ENCODE measurements at places on chromosomes 16 and 17.
A peak's percentile ranks its signal among the peaks of the same experiment; 100 is the strongest.

GRCh38 chr16:84885342-84885910 is 65.6 kb downstream of the CRISPLD2 start:
- peaks cover 15% of the 10 kb centered on the region for H3K27me3 ChIP-seq
- DNase-seq = no peak
- H3K27ac ChIP-seq = no peak overlapping the region
- no peak overlapping the region for H3K4me3 ChIP-seq

GRCh38 chr17:77611791-77612502 is 346.6 kb upstream of the TNRC6C start:
- H3K27ac ChIP-seq = no peak overlapping the region
- DNase-seq = no peak
- no peaks in the 10 kb centered on the region for H3K36me3 ChIP-seq
- H3K4me1 ChIP-seq = peaks cover 34% of the 10 kb centered on the region
- no peak overlapping the region for H3K4me3 ChIP-seq

DNA sequence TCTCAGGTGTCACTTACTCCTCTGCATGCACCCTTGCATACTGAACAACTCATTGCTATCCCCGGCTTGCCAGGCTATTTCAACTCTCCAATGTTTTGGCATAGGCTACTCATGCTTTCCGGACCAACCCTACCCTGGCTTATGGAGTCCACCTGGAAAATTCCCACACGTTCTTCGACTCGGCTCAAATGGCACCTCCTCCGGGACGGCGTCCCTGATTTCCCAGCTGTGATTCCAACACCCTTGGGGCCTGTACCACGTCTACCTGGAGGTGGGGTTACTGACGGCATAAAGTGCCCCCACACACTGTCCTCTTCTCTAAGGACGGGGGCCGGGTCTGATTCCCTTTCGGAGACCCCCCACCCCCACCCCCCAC is 498 bp downstream of the SMYD4 start:
- H3K27ac ChIP-seq = peak overlapping the region; percentile 74
- H3K4me1 ChIP-seq = peaks cover 76% of the 10 kb centered on the region
- H3K36me3 ChIP-seq = peaks cover 13% of the 10 kb centered on the region
- DNase-seq = no peak
- H3K27me3 ChIP-seq = no peaks in the 10 kb centered on the region

GRCh38 chr17:58282442-58282841 is 1.7 kb upstream of the MPO start:
- H3K27ac ChIP-seq = no peak overlapping the region
- no peak overlapping the region for H3K4me3 ChIP-seq
- no peak for DNase-seq
- H3K36me3 ChIP-seq = no peaks in the 10 kb centered on the region
- no peaks in the 10 kb centered on the region for H3K4me1 ChIP-seq

GRCh38 chr16:49101997-49102396 is 179.6 kb downstream of the CBLN1 start:
- DNase-seq = no peak
- no peak overlapping the region for H3K4me3 ChIP-seq
- no peaks in the 10 kb centered on the region for H3K4me1 ChIP-seq
- H3K36me3 ChIP-seq = no peaks in the 10 kb centered on the region
- no peaks in the 10 kb centered on the region for H3K27me3 ChIP-seq

GRCh38 chr16:2881783-2882649 is 999 bp upstream of the FLYWCH2 start:
- peak overlapping the region; percentile 94 for H3K4me3 ChIP-seq
- H3K4me1 ChIP-seq = peaks cover 13% of the 10 kb centered on the region
- peak overlapping the region; percentile 50 for H3K27ac ChIP-seq
- no peaks in the 10 kb centered on the region for H3K36me3 ChIP-seq
- DNase-seq = peak; percentile 55

DNA sequence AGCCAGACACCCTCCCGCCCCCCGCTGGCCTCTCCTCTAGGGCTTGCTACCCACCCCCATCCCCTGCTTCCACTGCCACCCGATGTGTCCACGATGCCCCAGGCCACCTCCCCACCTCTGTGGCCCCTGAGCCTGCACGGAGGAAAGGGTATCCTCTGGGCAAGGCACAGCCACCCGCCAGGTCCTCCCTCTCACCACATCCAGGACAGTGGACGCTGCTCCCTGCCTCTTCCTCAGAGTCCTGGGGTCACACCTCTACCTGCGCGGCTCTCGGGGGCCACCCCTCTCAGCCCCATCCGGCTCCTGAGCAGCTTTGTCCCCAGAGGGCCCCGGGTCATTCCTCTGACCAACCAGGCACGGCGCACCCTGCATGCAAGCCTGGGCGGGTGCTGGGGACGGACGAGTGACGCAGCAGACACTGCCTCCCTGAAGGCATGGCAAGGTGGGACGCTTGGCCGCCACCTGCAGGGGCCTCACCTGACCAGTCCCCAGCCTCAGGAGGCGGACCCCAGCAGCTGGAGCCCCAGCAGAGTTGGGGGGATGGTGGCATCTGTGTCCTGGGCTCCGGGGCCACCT is 24.8 kb downstream of the FLYWCH1 start:
- H3K4me1 ChIP-seq = no peaks in the 10 kb centered on the region
- no peak overlapping the region for H3K4me3 ChIP-seq
- no peaks in the 10 kb centered on the region for H3K36me3 ChIP-seq

DNA sequence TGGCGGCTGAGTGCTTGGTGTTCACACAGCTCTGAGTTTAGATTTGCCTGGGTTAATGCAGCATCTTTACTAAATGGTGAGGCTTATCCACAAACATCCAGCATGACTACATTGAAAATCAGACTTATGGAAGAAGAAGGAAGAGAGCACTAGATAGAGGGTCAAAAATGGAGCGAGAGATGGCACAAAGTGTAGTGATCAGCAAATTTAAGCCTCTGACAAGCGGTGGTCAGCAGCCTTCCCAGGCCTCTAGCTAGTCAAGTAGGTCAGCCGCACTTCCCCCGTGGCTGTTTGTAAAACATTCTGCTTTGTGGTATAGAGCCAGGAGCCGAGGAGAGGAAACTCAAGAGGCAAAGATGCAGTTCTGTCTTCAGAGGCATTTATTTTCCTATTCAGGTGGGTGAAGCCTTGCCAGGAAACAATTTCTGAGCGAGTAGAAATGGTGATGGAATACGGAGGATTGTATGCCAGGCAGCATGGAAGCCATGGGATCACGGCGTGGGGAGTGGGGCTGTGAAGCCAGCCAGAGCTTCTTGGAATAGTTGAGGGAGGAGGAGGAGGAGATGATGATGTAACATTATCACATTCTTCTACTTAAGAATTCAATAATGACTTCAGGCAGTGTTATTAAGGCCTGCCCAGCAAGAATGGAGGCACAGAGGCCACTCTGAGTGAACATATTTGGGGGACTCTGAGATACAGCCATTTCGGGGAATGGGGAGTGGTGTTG is 118.9 kb downstream of the MSI2 start:
- no peak for DNase-seq
- H3K36me3 ChIP-seq = peaks cover 5% of the 10 kb centered on the region
- H3K4me3 ChIP-seq = no peak overlapping the region
- no peaks in the 10 kb centered on the region for H3K27me3 ChIP-seq
- H3K4me1 ChIP-seq = peaks cover 29% of the 10 kb centered on the region

DNA sequence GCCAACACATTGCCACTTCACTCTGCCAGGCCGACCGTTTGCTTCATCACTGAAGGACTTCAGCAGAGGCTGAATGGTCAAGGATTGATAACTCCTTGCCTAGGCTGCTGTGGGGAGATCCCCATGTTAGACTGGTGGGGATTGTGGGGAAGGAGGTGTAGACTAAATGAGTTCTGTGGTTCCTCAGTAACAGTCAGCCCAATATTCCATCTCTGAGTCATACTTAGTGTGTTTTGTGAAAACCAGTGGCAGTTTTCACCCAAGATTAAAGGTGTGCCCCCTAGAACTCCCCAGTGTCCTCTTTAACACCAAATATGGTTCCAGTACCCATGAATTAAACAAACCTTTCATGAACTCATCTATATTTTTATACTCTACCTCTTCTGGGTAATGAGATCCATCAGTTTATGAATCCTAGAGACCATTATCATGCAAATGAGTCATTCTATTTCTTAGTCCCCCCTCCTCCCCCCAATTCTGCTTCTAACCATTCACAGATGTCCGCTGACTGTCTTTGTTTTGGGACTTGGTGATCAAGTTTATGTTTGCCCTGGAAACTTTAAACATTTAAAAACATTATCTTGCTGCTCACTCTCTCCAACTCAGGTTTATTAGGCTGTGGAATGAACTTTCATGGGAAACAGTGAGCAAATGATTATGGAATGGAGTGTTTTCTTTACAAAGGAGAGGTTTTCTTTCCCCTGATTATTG is 66.8 kb upstream of the GAS7 start:
- no peak for DNase-seq
- no peaks in the 10 kb centered on the region for H3K4me1 ChIP-seq
- H3K27ac ChIP-seq = no peak overlapping the region
- no peaks in the 10 kb centered on the region for H3K27me3 ChIP-seq

GRCh38 chr16:69494991-69495392 is 70.6 kb downstream of the CYB5B start:
- H3K27ac ChIP-seq = peak overlapping the region; percentile 85
- H3K4me1 ChIP-seq = peaks cover 26% of the 10 kb centered on the region
- peak; percentile 63 for DNase-seq
- H3K27me3 ChIP-seq = no peaks in the 10 kb centered on the region
- H3K36me3 ChIP-seq = no peaks in the 10 kb centered on the region
- no peak overlapping the region for H3K4me3 ChIP-seq

- peaks cover 3% of the 10 kb centered on the region for H3K36me3 ChIP-seq
- no peaks in the 10 kb centered on the region for H3K27me3 ChIP-seq
- H3K4me3 ChIP-seq = no peak overlapping the region
- no peak for DNase-seq
- H3K27ac ChIP-seq = no peak overlapping the region
- peaks cover 11% of the 10 kb centered on the region for H3K4me1 ChIP-seq
Observed at GRCh38 chr17:43014020-43014648, 7.5 kb downstream of the IFI35 start.

GRCh38 chr17:14124854-14125253 is 55.5 kb downstream of the COX10 start:
- H3K27ac ChIP-seq = peak overlapping the region; percentile 65
- DNase-seq = no peak
- no peaks in the 10 kb centered on the region for H3K27me3 ChIP-seq
- peaks cover 62% of the 10 kb centered on the region for H3K4me1 ChIP-seq
- peaks cover 11% of the 10 kb centered on the region for H3K36me3 ChIP-seq

GRCh38 chr16:68005786-68006286 is 6.6 kb upstream of the DPEP2 start:
- DNase-seq = no peak
- peak overlapping the region; percentile 36 for H3K4me3 ChIP-seq
- peaks cover 33% of the 10 kb centered on the region for H3K4me1 ChIP-seq
- H3K36me3 ChIP-seq = no peaks in the 10 kb centered on the region
- H3K27me3 ChIP-seq = no peaks in the 10 kb centered on the region

GRCh38 chr16:71406316-71406715 is 35.5 kb downstream of the TLE7 start:
- no peaks in the 10 kb centered on the region for H3K36me3 ChIP-seq
- H3K27me3 ChIP-seq = peaks cover 34% of the 10 kb centered on the region
- no peak for DNase-seq

GRCh38 chr17:10186771-10187410 is 11.5 kb downstream of the GAS7 start:
- no peaks in the 10 kb centered on the region for H3K36me3 ChIP-seq
- H3K27ac ChIP-seq = no peak overlapping the region
- no peaks in the 10 kb centered on the region for H3K4me1 ChIP-seq
- H3K27me3 ChIP-seq = no peaks in the 10 kb centered on the region
- DNase-seq = no peak
- no peak overlapping the region for H3K4me3 ChIP-seq

DNA sequence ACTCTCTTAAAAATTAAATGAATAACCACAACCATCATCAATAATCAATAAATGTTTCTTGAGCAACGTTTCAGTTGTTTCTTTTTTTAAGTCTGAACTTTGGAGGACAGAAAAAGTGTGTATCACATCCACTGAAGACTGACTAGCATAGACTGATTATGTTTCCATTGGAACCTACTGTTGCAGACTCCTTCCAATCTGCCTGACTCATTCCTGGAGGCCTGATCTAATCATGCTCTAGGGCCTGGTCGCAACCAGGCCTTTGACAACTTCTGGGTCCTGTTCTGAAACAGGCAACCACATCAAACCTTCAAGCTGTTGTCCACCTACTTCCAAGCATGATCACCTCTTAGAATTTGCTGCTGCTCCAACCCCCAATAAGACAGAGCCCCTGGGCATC is 109.2 kb upstream of the NUDT7 start:
- peaks cover 23% of the 10 kb centered on the region for H3K27me3 ChIP-seq
- no peaks in the 10 kb centered on the region for H3K4me1 ChIP-seq
- H3K27ac ChIP-seq = no peak overlapping the region
- H3K4me3 ChIP-seq = no peak overlapping the region

DNA sequence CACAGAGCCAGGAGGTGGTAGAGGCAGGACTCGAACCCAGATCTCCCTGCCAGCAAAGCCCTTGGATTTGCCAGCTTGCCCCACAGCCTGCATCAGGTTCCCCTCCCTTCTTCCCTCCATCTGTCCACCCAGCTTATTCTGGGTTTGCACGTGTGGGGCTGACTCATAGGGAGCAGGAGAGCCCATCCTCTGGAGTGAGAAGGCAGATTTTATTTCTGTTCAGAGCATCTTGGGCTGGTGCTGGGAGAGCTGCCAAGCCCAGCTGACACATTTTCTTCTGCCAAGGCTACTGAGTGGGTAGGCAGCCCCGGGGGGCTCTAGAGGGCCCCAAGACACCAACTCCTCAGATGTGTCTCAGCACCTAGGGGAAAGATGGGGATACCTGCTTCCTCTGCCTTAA is 106.3 kb upstream of the CRHR1 start:
- no peaks in the 10 kb centered on the region for H3K36me3 ChIP-seq
- no peak overlapping the region for H3K27ac ChIP-seq
- no peaks in the 10 kb centered on the region for H3K4me1 ChIP-seq
- DNase-seq = no peak

DNA sequence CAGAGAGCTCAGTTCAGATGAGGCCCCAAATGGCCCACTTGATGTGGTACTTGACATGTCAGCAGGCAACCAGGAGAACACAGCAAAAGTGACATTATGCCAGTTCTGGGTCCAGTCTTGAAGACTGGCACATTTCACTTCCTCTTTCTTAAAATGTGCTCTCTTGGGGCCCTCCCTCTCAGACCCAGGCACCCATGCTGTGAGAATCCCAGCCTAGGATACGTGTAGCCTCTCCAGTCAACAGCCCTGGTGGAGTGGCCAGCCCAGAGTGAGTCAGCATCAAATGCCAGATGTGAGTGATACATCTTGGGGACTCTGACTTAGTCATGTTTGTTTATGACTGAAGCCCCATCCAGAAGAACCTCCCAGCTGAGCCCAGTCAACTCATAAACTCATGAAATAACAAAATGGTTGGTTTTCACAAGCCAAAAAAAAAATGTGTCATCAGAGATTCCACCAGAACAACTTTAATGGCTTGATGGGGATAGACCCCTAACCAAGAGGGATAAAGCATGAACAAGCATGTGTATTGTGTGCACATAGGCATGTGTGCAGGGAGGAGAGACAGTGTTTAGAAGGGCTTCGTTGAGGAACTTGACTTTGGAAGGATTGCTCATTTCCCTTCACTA is 82.5 kb upstream of the TNRC6C start:
- peaks cover 11% of the 10 kb centered on the region for H3K36me3 ChIP-seq
- H3K27me3 ChIP-seq = peaks cover 5% of the 10 kb centered on the region
- H3K4me1 ChIP-seq = peaks cover 57% of the 10 kb centered on the region
- no peak for DNase-seq
- no peak overlapping the region for H3K4me3 ChIP-seq
- no peak overlapping the region for H3K27ac ChIP-seq

- H3K36me3 ChIP-seq = no peaks in the 10 kb centered on the region
- H3K27me3 ChIP-seq = no peaks in the 10 kb centered on the region
- DNase-seq = no peak
- no peak overlapping the region for H3K27ac ChIP-seq
- no peak overlapping the region for H3K4me3 ChIP-seq
Observed at GRCh38 chr17:1934901-1935300, 90.2 kb downstream of the RTN4RL1 start.

GRCh38 chr16:68401871-68402747 is 46.2 kb downstream of the SMPD3 start:
- peak; percentile 56 for DNase-seq
- no peak overlapping the region for H3K27ac ChIP-seq
- peaks cover 8% of the 10 kb centered on the region for H3K27me3 ChIP-seq
- peaks cover 23% of the 10 kb centered on the region for H3K4me1 ChIP-seq
- H3K4me3 ChIP-seq = no peak overlapping the region
- H3K36me3 ChIP-seq = no peaks in the 10 kb centered on the region

Data from activated T-cell treated with anti-CD3 and anti-CD28 coated beads, Interleukin-2, amount 50 U/mL, for 72 hours (primary cell).